ENCODE measurements at places on chromosomes 7 and 10.

- peak; percentile 43 for DNase-seq
Observed at GRCh38 chr10:68406111-68406814, 814 bp downstream of the RUFY2 start.

GRCh38 chr10:110487411-110488331, 10.0 kb upstream of the DUSP5 start:
- no peak for DNase-seq

GRCh38 chr7:151424799-151425198, 15.0 kb upstream of the WDR86 start:
- no peak for DNase-seq

DNA sequence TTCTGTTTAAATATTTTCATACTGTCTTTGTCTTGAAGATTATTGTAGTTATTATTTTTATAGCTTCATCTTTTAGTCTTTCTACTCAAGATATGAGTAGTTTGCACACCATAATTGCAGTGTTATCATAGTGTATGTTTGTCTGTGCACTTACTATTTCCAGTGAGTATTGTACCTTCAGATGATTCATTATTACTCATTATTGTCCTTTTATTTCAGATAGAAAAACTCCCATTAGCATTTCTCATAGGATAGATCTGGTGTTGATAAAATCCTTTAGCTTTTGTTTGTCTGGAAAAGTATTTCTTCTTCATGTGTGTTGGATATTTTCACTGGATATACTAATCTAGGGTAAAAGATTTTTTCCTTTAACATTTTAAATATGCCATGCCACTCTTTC, 646.2 kb upstream of the GRM3 start:
- DNase-seq, result no peak

- no peak for DNase-seq
Observed at GRCh38 chr10:51659344-51659743, 40.1 kb downstream of the CSTF2T start.

All from CD4-positive, alpha-beta T cell (primary cell).